ENCODE measurements at places on chromosomes 11 and 22. TPM values are rescaled to one million over a fixed set of nuclear protein-coding genes. Genes with fewer than 3 reads are reported as not detected.

DNA sequence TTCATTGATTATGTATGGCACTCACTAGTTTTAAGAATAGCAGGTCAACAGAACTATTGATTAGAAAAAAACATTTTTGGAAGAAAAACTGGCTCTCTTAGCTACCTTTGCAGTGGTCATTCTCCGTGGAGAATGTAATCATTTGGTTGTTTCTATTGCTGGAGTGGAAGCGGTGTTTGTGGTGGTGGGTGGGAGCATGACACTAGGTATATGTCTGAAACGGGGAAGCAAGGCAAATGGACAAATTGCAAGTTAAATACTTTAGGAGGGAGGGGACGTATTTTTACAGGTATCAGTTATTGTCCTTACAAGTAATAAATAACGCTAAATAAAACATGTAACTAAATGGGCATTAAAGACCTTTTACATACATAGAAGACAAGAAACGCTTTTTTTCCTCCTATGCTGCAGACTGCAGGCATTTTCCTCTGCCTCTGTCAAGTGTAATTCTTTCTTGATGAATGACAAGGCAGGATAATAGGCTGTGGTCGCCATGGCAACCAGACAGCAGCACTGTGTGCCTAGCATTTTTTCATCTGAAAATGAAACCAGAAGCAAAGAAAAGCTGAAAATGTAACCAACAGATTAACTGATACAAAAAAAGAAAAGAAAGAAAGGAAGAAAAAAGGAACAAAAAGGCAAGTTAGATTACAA, 46.2 kb downstream of the BLID start:
- peak; percentile 36 for DNase-seq

Gene EIF3M
- polyA plus RNA-seq, result 390 TPM

Gene OR2AT4
- not detected for polyA plus RNA-seq

DNA sequence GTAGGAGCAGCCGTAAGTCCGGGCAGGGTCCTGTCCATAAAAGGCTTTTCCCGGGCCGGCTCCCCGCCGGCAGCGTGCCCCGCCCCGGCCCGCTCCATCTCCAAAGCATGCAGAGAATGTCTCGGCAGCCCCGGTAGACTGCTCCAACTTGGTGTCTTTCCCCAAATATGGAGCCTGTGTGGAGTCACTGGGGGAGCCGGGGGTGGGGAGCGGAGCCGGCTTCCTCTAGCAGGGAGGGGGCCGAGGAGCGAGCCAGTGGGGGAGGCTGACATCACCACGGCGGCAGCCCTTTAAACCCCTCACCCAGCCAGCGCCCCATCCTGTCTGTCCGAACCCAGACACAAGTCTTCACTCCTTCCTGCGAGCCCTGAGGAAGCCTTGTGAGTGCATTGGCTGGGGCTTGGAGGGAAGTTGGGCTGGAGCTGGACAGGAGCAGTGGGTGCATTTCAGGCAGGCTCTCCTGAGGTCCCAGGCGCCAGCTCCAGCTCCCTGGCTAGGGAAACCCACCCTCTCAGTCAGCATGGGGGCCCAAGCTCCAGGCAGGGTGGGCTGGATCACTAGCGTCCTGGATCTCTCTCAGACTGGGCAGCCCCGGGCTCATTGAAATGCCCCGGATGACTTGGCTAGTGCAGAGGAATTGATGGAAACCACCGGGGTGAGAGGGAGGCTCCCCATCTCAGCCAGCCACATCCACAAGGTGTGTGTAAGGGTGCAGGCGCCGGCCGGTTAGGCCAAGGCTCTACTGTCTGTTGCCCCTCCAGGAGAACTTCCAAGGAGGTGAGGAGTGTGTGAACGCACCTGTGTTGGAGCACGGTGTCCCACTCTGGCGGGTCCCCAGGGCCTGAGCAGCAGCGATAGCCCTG, at the start of gene TAGLN:
Gene TAGLN, plus strand, starts transcription at position 318 of the 863 bp plus-strand sequence. CDS start 3,644 bp downstream, outside the sequence.
- peak; percentile 88 for DNase-seq

Gene TRIM51
- polyA plus RNA-seq, result not detected

DNA sequence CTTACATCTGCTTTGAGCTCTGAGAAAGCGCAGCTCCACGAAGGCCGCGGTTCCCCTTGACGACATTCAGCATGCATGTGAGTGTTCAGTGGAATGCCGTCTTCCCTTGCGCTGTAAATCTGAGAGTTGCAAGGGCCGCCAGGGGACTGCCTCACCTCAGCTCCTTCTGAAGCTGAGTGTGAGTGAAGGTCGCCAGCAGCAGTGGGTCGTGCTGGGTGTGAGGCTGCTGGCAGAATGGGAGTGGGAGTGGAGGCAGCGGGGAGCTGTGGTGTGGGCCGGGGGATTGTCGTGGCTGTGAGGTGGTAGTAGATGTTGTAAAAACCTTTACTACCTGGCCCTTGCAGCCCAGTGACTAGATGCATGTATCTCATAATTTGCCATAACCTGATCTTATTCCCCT, 65.2 kb downstream of the PPP6R2 start:
- no peak for DNase-seq

DNA sequence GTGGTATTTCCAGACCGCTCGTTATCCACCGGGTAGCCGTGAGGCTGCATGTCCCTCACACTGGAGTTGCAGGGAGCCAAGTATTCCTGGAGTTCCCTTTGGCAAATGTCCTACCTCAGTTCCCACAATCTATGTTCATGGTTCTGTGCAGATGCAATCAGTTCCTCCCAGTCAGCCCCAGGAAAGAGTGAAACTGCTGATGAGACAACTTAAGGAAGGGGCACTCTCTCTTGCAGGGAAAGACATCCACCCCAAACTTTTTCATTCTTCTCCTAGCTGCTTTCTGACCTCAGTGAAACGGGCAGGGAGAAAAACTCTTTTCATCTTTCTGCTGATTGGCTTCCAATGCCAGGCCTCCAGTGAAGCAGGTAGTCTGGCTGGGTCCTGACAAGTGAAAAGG, 205.1 kb upstream of the TMEM45B start:
- DNase-seq, result no peak

GRCh38 chr22:34414467-34415440, 494.5 kb upstream of the LARGE1 start:
- DNase-seq, result no peak

Gene RAPSN
- polyA plus RNA-seq, result 0.08 TPM

- DNase-seq, result no peak
These were observed 39.4 kb upstream of the GGTLC2 start for GRCh38 chr22:22605074-22605404.

- DNase-seq, result no peak
These were observed 8.0 kb upstream of the SLC43A3 start for GRCh38 chr11:57434640-57435546.

DNA sequence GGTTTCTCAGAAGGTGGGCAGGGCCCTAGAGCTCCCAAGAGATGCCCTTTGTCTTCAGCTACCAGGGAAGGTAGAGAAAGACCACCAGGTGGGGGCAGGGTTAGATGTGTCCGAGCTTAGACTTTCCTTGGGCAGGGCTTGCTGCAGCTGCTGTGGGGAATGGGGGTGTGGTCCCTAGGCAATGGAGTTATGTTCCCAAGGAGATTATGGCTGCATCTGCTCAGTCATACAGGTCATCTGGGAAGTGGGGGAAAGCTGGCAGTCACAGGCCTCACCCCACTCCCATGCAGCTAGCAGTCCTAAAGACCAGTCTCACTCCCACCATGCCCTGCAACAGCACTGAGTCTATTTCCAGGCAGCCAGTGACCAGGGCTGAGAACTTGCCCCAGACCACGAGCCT, 29.5 kb downstream of the MMP27 start:
- no peak for DNase-seq

GRCh38 chr11:13216711-13217075, 60.9 kb upstream of the BMAL1 start:
- no peak for DNase-seq

Gene SCGB1D2
- polyA plus RNA-seq, result not detected

GRCh38 chr22:42284643-42285181, 14.3 kb upstream of the TCF20 start:
- DNase-seq, result no peak

DNA sequence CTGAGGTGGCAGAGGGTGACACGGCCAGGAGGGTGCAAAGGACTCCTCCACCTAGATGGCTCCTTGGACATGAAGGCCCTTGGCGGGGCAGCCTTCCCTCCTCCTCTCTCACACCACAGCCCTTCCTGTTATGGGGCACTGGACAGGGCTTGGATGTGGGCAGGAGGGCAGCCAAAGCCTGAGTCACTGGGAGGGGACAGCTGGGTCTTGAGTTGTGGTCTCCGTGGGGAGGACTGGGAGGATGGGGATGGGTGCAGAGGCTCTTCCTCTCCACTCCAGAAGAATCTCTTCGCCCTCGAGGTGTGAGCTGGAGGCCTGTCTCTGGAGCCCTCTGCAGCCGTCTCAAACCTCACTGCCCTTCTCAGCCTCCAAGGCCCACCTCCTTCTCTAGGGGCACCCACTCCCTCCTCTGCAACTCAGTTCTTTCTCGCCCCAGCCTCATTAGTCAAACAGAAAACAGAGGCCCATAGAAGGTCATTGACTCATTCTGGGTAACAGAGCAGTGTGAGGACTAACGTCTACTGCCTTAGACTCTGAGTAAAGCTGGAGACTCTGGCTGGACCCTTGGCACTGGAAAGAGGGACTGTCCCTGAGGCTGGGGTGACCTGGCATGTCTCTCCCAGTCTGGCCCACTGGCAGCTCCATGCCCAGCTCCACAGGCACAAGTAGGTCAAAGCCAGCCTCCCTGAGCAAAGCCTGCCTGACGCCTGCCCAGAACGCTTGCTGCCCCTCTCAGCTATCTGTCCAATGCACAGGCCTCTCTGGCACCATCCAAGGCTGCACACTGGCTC, 47.5 kb upstream of the CDON start:
- no peak for DNase-seq

Gene SLC17A6
- polyA plus RNA-seq, result not detected

- no peak for DNase-seq
These were observed 492.1 kb upstream of the CADM1 start for GRCh38 chr11:115996125-115996807.

- DNase-seq, result no peak
These were observed 36.8 kb upstream of the OR5P2 start for GRCh38 chr11:7833527-7833926.

GRCh38 chr11:129605815-129606214, 209.8 kb upstream of the TMEM45B start:
- DNase-seq, result no peak

Gene SPTBN2
- polyA plus RNA-seq, result 1.4 TPM

- DNase-seq, result no peak
These were observed 37.7 kb downstream of the NF2 start for GRCh38 chr22:29641042-29641699.

DNA sequence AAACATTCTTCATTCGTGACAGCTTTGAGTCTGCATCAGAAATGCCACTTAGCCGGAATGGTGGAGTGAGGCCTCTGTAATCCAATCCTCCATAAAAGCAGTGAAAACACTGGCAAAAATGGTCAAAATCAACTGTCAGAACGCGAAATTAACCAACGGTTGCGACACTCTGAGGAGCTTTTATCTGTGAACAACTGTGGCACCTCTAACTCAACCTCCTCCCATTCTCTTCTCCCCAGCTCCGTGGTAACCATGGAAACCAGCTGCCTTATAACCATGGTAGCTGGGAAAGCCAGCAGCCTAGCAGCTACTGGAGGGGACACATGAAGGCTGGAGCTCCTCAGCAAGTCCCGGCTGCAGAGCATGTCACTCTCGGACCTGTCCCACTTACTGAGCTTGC, 20.3 kb downstream of the AP2A2 start:
- DNase-seq, result no peak

- DNase-seq, result no peak
These were observed 1.7 kb downstream of the SBF1 start for GRCh38 chr22:50473088-50473487.

Gene AMPD3
- 6.8 TPM for polyA plus RNA-seq

Gene CHRM1
- polyA plus RNA-seq, result not detected

Gene NUCB2
- 108 TPM for polyA plus RNA-seq

Gene MMP13
- not detected for polyA plus RNA-seq

- no peak for DNase-seq
These were observed 28.7 kb downstream of the TPBGL start for GRCh38 chr11:75269367-75269660.

- no peak for DNase-seq
These were observed 73.3 kb upstream of the PICALM start for GRCh38 chr11:86142170-86142569.

GRCh38 chr22:37290737-37291136, 8.4 kb downstream of the CYTH4 start:
- no peak for DNase-seq

DNA sequence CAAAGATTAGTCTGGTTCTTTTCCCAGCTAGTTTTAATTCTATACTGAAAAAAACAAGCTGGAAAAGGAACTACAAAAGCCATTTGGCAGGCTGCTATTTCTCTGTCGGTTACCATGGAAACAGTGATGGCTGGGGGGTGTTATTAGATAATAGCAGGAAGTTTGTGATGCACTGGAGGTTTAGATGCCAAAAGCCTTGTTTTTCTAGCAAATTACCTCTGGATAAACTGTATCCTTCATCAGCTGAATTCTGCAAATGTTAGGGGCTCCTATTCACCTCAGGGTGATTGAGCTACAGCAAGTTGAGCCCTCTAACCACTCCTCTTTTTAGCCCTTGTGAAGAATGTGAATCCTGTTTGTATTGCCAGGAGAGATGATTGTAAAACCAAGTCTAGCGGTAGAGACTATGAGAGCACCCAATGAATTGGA, 25.2 kb downstream of the ALKBH3 start:
- DNase-seq, result peak; percentile 86

Gene TNKS1BP1
- polyA plus RNA-seq, result 93.9 TPM

Gene C22orf31
- 0.73 TPM for polyA plus RNA-seq

GRCh38 chr11:11787305-11788062, 54.3 kb upstream of the USP47 start:
- DNase-seq, result peak; percentile 82

Gene CAT
- polyA plus RNA-seq, result 53.9 TPM

Gene POU2AF2
- not detected for polyA plus RNA-seq

GRCh38 chr11:104432981-104433380, 269.0 kb upstream of the PDGFD start:
- no peak for DNase-seq

GRCh38 chr11:46064221-46064620, 57.0 kb downstream of the PHF21A start:
- no peak for DNase-seq

Gene GRK3
- 1.0 TPM for polyA plus RNA-seq

DNA sequence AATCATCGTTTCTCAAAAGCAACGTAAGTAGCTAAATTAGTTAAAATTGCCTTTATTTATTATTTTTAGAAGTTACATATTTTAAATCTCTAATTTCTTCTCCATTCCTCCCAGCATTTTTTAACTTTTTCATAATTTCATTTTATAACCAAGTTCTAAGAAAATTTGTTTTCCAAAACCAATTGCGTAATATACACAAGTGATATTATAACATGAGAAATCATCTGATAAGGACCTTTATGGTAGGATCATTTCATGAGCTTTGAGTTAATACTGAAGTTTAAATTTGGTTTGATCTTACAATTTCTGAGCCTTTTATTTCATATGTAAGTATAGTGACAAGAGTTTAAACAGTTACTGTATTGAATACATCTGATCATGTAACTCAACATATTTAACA, 27.7 kb upstream of the CARD18 start:
- DNase-seq, result no peak

Gene PIWIL4
- polyA plus RNA-seq, result 3.2 TPM

GRCh38 chr11:2036863-2037486, 39.3 kb upstream of the H19 start:
- no peak for DNase-seq

- no peak for DNase-seq
These were observed 44.7 kb upstream of the MTMR2 start for GRCh38 chr11:95968585-95968984.

Gene CSNK2A3
- polyA plus RNA-seq, result 2.4 TPM

GRCh38 chr22:39985383-39986035, 9.2 kb upstream of the FAM83F start:
- no peak for DNase-seq

GRCh38 chr11:129377739-129378138, 2.1 kb downstream of the BARX2 start:
- DNase-seq, result no peak

Measured in ovary (tissue), 10 donors.